ENCODE measurements at places on chromosomes 1 and 21. TPM values are rescaled to one million over a fixed set of nuclear protein-coding genes. Genes with fewer than 3 reads are reported as not detected.

TSPEAR gene
- total RNA-seq = not detected

DHCR24 gene
- 53.3 TPM for total RNA-seq

FCRL1 gene
- not detected for total RNA-seq

LINGO4 gene
- not detected for total RNA-seq

SLC1A7 gene
- total RNA-seq = 2.4 TPM

EPHA10 gene
- total RNA-seq = under 0.01 TPM

AKR7A3 gene
- total RNA-seq = 0.43 TPM

Data from bronchial smooth muscle cell (primary cell).